ENCODE measurements at places on chromosomes 3 and 15.
A peak's percentile ranks its signal among the peaks of the same experiment; 100 is the strongest.

DNA sequence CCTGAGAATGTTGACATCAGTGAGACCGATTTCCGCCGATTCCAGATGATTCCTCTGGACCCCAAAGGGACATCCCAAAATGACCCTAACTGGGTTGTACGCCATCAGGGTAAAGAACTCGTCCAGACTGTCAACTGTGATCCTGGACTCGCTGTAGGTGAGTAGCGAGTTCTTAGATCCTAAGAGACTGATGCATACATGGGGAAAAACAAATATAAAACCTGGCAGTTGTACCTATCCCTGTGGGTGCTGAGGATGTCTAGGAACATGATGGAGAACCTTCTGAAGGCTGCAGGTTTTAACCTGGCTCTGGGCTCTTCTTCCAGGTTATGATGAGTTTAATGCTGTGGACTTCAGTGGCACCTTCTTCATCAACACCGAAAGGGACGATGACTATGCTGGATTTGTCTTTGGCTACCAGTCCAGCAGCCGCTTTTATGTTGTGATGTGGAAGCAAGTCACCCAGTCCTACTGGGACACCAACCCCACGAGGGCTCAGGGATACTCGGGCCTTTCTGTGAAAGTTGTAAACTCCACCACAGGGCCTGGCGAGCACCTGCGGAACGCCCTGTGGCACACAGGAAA is 12.3 kb downstream of the THBS1 start:
- peaks cover 13% of the 10 kb centered on the region for H3K4me1 ChIP-seq
- H3K27me3 ChIP-seq: no peaks in the 10 kb centered on the region
- peaks cover 79% of the 10 kb centered on the region for H3K36me3 ChIP-seq
- DNase-seq: no peak
- H3K4me3 ChIP-seq: no peak overlapping the region

- H3K4me1 ChIP-seq: no peaks in the 10 kb centered on the region
- H3K27ac ChIP-seq: no peak overlapping the region
- no peak for DNase-seq
- H3K4me3 ChIP-seq: no peak overlapping the region
- H3K27me3 ChIP-seq: peaks cover 8% of the 10 kb centered on the region
Observed at GRCh38 chr15:101579631-101580163, 72.5 kb downstream of the TM2D3 start.

- no peak for DNase-seq
- H3K4me1 ChIP-seq: no peaks in the 10 kb centered on the region
- no peaks in the 10 kb centered on the region for H3K27me3 ChIP-seq
- H3K4me3 ChIP-seq: no peak overlapping the region
Observed at GRCh38 chr3:113070681-113071113, 79.9 kb downstream of the GTPBP8 start.

DNA sequence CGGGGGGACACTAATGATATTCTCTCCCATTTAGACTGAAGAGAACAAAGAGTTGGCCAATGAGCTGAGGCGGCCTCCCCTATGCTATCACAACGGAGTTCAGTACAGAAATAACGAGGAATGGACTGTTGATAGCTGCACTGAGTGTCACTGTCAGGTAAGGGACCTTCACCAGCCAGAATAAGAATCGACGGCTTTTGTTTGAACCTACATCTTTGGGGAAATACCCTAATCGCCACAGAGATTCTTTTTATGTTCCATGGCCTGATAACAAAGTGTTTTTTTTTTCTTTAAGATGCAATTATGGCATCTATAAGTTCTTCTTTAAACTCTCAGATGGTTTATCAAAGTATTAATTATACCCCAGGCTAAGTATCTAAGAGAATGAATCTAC is 3.4 kb downstream of the THBS1 start:
- H3K4me3 ChIP-seq: no peak overlapping the region
- H3K27me3 ChIP-seq: peaks cover 4% of the 10 kb centered on the region
- H3K4me1 ChIP-seq: peaks cover 20% of the 10 kb centered on the region
- peaks cover 66% of the 10 kb centered on the region for H3K36me3 ChIP-seq
- no peak for DNase-seq

- H3K27ac ChIP-seq: no peak overlapping the region
- DNase-seq: no peak
- no peaks in the 10 kb centered on the region for H3K27me3 ChIP-seq
Observed at GRCh38 chr3:113113361-113113760, 98.0 kb upstream of the BOC start.

GRCh38 chr3:5694266-5694665 is 506.8 kb downstream of the EDEM1 start:
- H3K27ac ChIP-seq: no peak overlapping the region
- DNase-seq: no peak
- no peaks in the 10 kb centered on the region for H3K27me3 ChIP-seq
- H3K4me3 ChIP-seq: no peak overlapping the region
- H3K4me1 ChIP-seq: no peaks in the 10 kb centered on the region

- no peak overlapping the region for H3K27ac ChIP-seq
- peaks cover 36% of the 10 kb centered on the region for H3K4me1 ChIP-seq
- no peaks in the 10 kb centered on the region for H3K36me3 ChIP-seq
- H3K27me3 ChIP-seq: peaks cover 22% of the 10 kb centered on the region
Observed at GRCh38 chr3:105367063-105367405, 325 bp downstream of the ALCAM start.

DNA sequence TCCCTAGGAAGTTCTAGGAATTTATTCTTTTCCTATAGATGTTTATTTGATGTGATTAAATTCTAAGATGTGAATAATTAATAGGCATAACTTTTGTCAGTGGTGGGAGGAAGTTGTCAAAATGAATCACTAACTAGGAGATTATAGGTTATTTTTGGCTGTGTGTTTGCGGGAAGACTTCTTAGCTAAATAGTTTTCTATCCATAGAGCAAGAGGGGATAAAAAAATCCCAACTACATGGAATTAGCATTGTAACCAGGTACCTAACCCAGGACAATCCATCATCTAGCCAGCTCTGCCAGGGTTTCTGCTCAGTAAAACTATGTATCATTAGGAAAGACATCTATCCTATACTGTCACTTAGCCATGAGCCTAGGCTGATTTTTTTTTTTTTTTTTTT is 23.9 kb downstream of the SLC30A4 start:
- H3K4me3 ChIP-seq: no peak overlapping the region
- H3K27me3 ChIP-seq: peaks cover 15% of the 10 kb centered on the region
- no peak for DNase-seq
- H3K36me3 ChIP-seq: no peaks in the 10 kb centered on the region

DNA sequence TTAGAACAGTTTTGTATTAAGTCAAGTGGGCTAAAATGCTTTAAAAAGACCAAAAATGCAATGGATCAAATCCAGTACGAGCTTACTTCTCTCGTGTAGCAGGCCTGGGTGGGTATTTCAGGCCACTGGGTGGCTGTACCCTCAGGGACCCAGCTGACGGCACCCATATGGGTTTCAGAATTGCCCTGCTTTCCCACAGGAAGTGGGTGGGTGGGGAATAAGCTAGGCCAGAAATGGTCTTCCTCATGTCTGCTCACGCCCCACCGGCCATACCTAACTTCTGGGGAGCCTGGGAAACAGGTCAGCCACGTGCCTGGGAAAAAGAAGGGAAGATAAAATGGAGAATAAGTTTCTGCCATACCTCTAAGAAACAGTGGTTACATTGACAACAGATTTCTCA is 20.3 kb downstream of the GPR160 start:
- DNase-seq: no peak
- H3K36me3 ChIP-seq: peaks cover 6% of the 10 kb centered on the region
- peaks cover 59% of the 10 kb centered on the region for H3K4me1 ChIP-seq
- H3K27me3 ChIP-seq: no peaks in the 10 kb centered on the region
- H3K4me3 ChIP-seq: no peak overlapping the region

DNA sequence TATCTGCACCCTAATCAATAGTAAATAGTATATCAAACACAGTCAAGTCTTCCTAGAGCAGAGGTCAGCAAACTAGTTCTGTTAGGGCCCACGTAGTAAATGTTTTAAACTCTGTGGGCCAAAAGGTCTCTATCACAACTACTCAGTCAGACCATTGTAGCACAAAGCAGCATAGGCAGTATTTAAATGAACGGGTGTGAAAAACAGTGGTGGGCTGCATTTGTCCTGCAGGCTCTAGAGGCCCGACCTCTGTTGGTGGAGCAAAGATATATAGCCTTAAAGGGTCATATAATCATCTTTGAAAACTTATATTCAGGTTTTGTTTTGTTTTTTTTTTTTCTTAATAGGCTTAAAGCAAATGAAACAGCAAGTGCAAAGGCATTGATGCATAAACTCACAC is 326.4 kb upstream of the TRIM42 start:
- no peak overlapping the region for H3K4me3 ChIP-seq
- no peak overlapping the region for H3K27ac ChIP-seq
- peaks cover 21% of the 10 kb centered on the region for H3K27me3 ChIP-seq
- H3K36me3 ChIP-seq: peaks cover 8% of the 10 kb centered on the region

GRCh38 chr3:29281344-29282241 is 722 bp downstream of the RBMS3 start:
- H3K4me3 ChIP-seq: peak overlapping the region; percentile 78
- no peaks in the 10 kb centered on the region for H3K36me3 ChIP-seq
- no peak for DNase-seq

GRCh38 chr3:50164984-50165909 is 10.1 kb downstream of the SEMA3F start:
- no peak for DNase-seq
- peak overlapping the region; percentile 71 for H3K27ac ChIP-seq
- no peaks in the 10 kb centered on the region for H3K27me3 ChIP-seq
- no peak overlapping the region for H3K4me3 ChIP-seq
- peaks cover 48% of the 10 kb centered on the region for H3K4me1 ChIP-seq

DNA sequence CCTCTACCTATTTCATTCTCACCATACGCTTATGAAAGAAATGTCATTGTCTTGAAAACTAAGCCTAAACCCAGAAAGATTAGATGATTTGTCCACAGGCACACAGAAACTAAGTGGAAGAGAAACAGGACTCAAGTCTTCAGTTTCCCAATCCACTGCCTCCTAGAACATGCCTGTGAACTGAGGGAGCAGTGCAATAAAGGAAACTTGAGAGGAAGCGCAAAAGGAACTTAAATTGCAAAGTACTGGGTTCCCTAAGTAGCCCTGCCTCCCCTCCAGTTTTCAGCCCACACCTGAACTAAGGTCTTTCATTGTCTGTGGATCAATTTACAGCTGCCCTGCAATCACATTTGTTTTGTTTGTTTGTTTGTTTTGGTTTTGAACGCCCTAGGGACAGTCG is 56.7 kb upstream of the TSEN2 start:
- H3K4me3 ChIP-seq: no peak overlapping the region
- no peak overlapping the region for H3K27ac ChIP-seq
- no peaks in the 10 kb centered on the region for H3K36me3 ChIP-seq
- peaks cover 3% of the 10 kb centered on the region for H3K27me3 ChIP-seq

DNA sequence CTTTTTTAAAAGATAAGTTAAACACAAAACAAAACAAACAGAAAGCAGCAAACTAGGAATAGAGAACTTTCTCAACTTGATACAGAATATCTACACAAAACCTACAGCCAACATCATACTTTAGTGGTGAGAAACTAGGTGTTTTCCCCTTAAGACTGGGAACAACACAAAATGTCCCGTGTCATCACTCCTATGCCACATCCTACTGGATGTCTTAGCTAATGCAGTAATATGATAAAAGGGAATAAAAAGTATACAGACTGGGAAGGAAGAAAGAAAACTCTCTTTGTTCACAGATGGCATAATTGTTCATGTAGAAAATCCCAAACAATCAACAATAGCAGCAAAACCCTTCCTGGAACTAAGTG is 45.9 kb downstream of the TMEM45A start:
- H3K4me3 ChIP-seq: no peak overlapping the region
- H3K4me1 ChIP-seq: no peaks in the 10 kb centered on the region
- no peak overlapping the region for H3K27ac ChIP-seq

DNA sequence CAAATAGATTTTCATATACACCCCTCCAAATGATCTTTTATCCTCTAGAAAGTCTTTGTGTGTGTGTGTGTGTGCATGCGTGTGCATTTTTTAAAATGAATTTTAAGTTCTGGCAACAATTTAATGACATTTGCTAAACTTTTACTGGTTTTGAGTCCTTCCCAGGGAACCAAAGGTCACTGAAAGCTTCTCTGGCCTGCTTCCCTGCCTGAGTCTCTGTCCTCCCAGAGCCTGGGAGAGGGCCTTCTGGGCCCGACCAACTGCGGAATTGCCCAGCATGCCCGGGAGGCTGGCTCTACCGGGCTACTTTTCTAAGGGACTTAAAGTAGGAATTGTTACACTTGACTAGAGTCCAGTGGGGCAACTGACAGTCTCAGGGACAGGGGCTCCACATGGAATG is 7.4 kb upstream of the RBPMS2 start:
- H3K4me1 ChIP-seq: peaks cover 56% of the 10 kb centered on the region
- H3K36me3 ChIP-seq: no peaks in the 10 kb centered on the region
- no peak for DNase-seq

- peaks cover 5% of the 10 kb centered on the region for H3K4me1 ChIP-seq
- H3K27ac ChIP-seq: no peak overlapping the region
Observed at GRCh38 chr3:170768334-170768801, 101.6 kb downstream of the RPL22L1 start.

DNA sequence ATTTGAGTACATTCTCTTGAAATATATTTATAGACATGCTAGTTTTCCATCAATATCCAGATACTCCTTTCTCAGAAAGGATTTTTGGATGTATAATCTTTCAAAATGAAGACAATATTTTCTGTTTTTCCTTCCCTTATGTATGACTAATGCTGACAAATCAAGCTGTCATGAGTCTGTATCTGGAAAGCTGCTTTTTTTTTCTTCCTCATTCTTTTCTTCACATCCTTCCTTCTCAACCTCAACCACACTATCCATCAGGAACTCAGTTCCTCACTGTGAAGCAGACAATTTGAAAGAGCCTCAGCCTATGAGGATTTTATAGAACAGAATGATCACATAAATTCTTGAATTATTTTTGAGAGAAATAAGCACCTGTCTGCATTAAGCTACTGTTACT is 335.9 kb upstream of the EPHA6 start:
- no peak for DNase-seq
- no peak overlapping the region for H3K27ac ChIP-seq
- H3K36me3 ChIP-seq: 0 out of 2 replicates have a peak, but pooled peaks cover 3% of the 10 kb centered on the region

DNA sequence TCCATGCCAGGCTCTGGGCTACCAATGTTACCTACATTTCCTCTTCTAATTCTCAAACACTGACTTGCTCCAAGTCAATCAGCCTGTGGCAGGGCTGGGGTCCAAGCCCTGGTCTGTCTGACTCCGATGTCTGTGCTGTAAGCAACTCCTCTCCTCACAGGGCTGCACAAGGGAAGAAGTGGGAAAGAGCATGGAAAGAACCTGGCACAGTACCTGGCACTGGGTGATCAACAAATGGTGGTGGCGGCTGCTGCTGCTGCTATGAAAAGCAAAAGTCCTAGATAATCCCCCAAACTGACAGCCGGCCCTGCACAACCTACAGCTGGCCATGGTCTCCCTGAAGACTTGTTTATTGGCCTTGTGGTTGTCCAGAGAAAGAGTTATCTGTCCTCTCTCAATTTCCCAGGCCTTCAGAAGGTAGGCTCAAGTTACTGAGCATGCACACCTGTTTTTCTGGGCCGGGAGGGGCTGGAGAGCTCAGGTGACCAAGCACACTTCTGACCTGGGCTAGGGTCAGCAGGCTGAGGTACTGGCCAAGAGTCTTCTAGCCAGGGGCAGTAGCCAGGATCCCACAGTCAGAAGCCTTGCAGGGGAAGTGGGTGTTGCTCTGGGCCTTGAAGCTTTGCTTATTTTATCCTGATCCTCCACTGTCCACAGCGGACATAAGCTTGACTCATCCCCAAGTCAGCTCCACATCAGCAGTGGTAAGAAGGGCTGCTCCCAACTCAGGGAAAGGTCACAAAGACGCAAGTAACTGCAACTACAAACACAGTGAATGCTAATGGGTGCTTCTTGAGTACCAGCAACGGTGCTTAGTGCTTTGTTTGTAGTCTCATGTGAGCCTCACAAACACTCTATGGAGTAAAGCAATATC is 35.3 kb upstream of the KY start:
- H3K4me1 ChIP-seq: peaks cover 7% of the 10 kb centered on the region
- DNase-seq: no peak
- no peak overlapping the region for H3K4me3 ChIP-seq
- no peaks in the 10 kb centered on the region for H3K36me3 ChIP-seq
- no peak overlapping the region for H3K27ac ChIP-seq
- H3K27me3 ChIP-seq: peaks cover 3% of the 10 kb centered on the region
